ENCODE measurements at places on chromosomes 7 and 10.

DNA sequence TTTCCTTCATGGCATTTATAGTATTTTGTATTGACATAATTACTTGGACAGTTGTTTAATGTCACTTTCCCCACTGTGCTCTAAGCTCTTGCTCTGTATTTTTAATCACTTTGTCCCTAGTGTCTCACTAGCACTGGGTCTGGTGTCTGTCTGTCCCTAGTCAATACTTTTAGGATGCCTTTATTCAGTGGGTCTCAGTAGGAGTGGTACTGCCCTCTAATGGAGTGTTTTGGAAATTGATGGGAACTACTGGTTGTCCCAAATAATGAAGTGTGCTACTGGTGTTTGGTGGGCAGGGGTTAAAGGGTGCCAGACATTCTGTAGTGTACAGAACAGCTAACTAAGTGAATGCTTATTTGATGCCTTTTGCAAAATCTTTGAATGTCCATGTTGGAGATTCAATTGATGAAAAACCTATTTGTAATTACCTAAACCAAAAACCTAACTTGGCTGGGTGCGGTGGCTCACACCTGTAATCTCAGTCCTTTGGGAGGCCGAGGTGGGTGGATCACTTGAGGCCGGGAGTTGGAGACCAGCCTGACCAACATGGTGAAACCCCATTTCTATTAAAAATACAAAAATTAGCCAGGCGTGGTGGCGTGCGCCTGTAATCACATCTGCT lies 33.3 kb downstream of the CDK14 start:
- no peak for DNase-seq

GRCh38 chr7:118129041-118129795 lies 54.7 kb upstream of the LSM8 start:
- DNase-seq = no peak

DNA sequence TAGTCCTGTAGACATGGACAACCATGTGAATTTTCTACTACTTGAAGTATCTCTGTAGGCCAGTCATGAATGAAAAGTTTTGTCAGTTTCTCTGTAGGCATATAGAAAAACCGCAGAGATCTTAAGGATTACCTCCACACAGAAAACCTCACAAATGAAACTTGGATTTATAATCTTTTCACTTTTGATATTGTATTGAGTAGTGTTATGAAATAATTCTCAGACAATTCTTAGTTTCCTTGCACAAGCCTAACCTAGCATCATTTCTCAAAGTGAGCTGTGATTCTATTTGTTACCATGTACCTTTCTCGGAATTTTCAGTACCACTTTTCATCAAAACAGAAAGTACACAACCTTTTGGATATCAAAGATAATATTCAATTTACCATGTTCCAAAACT lies 51.4 kb upstream of the OIT3 start:
- DNase-seq = no peak

DNA sequence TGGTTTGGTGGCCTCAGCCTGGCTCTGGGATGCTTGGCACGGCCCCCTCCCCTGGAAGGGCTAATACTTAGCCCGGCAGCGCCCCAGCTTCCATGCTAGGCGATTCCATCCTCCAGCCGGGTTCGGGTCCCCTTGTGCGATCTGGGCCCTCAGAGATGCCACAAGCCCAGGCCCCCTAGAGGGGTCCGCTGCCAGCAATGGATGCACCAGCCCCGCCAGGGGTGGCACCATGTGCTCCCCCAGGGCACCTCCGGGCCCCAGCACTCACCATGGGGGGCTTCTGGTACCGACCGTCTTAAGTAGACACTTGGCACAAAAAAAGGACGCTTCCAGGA lies 125.7 kb upstream of the KCTD7 start:
- no peak for DNase-seq

DNA sequence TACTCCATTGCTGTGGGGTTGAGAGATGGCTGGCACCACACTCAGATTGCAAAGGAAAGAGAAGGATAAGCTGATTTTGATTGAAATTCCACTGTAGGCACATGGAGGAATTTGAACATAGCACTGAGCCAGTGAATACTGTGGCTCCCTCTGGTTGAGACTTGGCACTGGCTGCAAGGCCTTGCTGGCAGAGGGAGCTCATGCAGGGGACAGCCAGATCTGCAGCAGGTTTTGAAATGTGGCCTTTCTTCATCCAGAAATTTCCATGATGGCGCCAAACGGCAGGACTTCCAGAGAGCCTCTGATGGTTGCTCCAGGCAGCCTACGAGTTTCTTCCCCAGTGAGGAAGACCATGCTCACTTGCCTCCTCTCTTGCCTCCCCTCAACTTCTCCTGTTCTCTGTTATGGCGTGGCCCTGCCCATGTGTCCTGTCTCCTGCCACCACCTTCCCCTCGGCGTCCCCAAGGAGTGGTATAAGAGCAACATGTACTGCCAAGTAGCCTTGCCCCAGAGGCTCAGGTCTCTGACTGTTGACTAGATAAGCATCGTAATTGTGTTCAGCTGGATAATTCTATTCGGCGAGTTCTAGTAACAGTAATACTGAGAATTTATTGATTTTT lies 265.6 kb downstream of the CCDC3 start:
- DNase-seq = no peak

GRCh38 chr10:133474027-133474426 lies 20.3 kb downstream of the SCART1 start:
- DNase-seq = no peak

DNA sequence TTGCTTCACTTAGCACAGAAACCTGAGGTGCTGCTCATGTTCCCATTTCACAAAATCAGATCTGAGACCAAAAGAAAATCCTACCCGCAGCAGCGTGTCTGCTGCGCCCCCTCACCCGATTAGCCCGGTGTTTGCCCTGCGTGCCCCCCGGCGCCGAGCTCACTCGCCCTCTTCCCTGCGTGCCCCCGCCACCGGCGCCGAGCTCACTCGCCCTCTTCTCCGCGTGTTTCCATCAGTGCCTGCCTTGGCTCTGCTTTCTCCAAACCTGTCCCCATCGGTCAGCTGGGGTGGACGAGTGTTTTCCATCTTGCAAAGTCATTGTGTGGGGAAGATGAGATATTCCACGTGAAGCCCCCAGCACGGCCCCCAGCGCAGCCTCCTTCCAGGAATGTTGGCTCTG lies 225.3 kb upstream of the PITRM1 start:
- DNase-seq = no peak

GRCh38 chr10:117320050-117320665 lies 55.1 kb downstream of the PDZD8 start:
- DNase-seq = no peak

GRCh38 chr10:68543004-68543918 lies 15.9 kb upstream of the SLC25A16 start:
- DNase-seq = no peak

GRCh38 chr10:45602082-45602730 lies 70.4 kb downstream of the ZFAND4 start:
- DNase-seq = no peak

GRCh38 chr10:54914049-54914448 lies 113.0 kb upstream of the PCDH15 start:
- DNase-seq = no peak

DNA sequence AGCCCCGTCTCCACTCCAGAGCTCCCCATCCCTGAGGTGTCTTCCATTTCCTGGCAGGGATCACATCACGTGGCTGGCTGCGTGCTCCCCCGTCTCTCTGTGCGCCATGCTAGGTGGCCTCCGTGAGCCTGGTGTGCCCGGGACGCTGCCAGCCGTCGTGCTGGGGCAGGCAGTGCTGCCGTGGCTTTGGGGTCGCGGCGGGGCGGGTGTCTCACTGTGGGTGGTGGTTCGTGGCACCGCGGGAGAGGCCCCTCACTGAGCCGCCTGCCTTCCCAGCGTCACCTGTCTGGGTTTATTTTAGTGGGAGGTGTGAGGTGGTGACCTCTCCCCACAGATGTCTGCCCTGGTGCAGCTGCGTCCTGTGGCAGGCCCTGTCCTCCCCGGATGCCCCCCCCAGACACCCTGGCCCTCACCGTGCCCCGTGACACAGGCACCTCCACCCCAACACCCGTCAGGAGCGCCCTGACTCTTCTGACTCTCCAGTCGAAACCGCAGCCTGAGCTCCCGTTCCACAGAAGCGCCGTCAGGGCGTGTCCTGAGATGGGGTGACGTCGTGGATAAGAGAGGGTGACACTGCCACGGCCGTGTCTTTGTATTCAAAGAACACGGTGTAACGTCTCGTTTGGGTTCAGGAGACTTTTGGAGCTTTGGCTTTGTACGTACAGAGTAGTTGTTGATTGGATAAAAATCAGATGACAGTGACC lies 18.0 kb downstream of the GET4 start:
- no peak for DNase-seq

GRCh38 chr10:132493756-132494290 lies 43.8 kb upstream of the INPP5A start:
- DNase-seq = no peak

- no peak for DNase-seq
These were observed 50.1 kb upstream of the GDF10 start for GRCh38 chr10:47249881-47250280.

DNA sequence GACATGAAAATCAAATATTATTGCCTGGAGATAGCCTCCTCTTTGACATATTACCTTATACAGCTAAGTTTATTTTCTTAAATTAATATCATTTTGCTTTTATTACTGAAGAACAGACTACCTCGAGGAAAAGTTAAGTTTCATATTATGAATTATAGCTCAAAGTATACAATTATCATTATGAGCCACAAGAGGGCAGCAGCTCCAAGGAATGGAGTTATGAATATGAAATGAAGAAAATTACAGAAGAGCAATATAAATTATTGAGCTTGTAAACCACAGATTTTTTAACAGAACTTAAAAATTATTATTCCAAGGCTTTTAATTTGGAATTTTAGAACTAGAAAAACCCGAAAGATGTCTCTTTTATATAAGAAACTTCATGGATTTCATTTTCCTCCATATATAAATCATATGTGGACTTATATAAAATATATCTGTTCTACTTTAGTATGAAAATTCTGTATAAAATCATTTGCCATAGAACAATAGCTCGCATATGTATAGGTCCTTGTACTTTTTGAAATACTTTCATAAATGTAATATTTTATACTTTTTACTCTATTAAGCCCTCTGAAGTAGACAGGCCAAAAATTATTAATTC lies 40.1 kb downstream of the IQUB start:
- DNase-seq = no peak

- no peak for DNase-seq
These were observed 217.7 kb upstream of the MTPN start for GRCh38 chr7:136194878-136195277.

- DNase-seq = no peak
These were observed 16.2 kb downstream of the RBP3 start for GRCh38 chr10:47364366-47364765.

DNA sequence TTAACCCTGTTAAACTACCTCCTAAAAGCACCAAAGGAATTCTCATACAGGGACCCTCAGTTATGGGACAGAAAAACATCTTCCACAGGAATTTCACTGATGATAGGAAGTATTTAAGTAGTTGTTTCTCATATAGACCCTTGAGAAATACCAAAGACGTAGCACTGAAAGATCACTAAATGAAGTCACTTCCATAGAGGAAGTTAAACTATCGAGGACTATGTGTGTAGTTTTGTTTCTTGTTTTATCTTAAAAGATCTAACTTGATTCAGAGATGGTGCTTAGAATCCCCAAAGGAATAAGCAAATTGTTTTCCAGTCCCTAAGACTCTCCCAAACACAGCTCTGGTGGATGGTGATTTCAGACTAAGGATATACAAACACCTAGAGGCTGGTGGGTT lies 94.8 kb upstream of the AFAP1L2 start:
- DNase-seq = no peak

DNA sequence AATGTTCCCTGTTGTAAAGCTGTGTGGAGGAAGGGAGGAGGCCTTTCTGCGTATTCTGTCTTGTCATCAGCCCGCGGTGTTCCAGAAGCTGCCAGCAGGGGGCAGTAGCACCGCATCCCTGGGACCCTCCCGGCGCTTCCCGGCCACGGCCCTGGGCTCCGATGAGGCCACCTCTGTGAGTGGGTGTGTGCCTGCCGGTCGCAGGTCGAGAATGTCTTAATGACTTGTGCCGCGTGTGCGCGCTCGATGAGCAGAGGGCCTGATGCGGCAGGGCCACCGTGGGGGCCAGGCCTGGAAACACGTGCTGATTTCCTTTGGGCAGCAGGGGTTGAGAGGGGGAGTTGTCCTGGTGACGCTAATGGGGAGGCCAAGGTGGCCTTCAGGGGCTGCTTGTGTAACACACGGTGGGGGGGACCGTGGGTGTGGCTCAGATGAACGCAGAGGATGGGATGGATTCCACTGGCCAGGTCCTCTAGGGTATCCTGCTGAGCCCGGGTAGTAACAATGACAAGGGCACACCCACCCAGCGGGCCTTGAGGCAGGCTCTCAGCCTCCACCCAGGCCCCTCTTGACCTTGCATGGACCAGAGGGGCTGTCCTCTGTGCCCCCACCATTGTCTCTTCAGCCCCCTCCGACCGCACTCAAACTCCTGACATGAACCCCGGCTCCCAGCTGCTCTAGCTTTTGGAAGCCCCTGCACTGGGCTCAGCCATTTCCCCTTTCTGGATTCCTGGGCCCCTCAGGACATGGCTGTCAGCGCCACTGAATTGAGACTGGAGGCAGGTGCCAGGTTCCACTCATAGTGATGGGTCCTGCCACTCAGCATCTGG lies 135.9 kb upstream of the PODXL start:
- DNase-seq = no peak

- DNase-seq = no peak
These were observed 178.3 kb upstream of the ZMIZ1 start for GRCh38 chr10:78890506-78890905.

GRCh38 chr7:30117896-30118295 lies 16.9 kb upstream of the MTURN start:
- DNase-seq = no peak

DNA sequence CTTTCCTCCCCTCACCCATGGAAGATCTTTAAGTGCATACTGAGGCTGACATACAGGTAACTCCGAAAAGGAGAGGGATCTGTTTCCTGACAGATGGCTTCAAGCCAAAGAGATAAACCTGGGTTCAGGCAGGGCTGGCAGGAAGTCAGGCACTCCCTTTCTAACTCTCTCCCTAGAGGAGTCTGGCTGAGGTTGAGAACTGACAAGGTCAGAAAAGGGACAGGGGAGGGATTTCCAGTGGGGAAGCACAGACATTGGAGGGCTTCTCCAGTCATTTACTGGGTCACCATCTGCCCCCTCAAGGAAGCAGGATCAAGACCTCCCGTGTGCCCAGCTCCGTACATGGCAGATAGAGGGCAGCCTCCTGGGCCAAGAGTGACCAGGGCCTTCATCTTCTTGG lies 31.6 kb downstream of the TLX1 start:
- DNase-seq = no peak

DNA sequence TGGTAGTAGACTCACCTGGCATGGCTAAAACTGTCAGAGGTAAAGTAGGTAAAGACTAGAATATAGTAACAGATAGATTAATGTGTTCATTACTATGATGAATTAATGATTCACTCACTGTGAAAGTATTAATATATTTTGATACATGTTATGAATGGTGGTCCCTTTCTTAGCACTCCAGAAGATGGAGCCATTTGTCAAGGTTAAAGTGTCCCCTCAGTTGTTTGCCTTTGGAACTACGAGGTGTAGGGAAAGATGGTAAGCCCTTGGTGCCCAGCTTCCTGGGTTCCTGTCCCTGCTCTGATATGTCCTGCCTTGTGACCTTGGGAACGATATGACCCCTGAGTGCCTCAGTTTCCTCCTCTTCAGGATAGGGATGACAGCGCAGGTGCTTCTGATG lies 49.4 kb downstream of the HTRA1 start:
- no peak for DNase-seq
